ENCODE measurements at places on chromosomes 7 and 10. TPM values are rescaled to one million over a fixed set of nuclear protein-coding genes. Genes with fewer than 3 reads are reported as not detected.

- DNase-seq = no peak
Measured at GRCh38 chr7:144414815-144415214, 11.3 kb upstream of the NOBOX start.

DNA sequence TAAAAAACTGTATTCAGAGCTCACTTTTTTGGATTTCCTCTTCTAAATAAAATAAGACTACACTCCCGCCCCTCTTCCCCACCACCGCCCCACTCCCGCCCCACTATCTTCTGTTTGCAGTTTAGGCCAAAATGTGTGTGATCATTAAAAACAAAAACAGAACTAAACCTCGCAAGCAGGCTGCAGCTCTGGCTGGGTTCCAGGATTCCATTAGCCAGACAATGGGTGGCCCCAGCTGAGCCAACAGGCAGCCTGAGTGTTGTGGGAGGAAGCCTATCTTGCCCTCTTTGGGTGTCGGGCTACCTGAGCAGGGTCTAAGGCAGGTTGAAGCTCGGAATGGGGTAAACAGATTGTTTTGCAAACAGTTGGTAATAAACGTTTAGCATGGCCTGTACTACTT is 41.7 kb downstream of the ARL4A start:
- peak; percentile 31 for DNase-seq

Gene PITRM1
- total RNA-seq = 100.0 TPM

GRCh38 chr10:63866075-63866746 is 345.0 kb downstream of the REEP3 start:
- DNase-seq = peak; percentile 20

GRCh38 chr7:130912862-130913638 is 179.0 kb upstream of the KLF14 start:
- DNase-seq = peak; percentile 67

GRCh38 chr10:31166606-31167005 is 134.9 kb upstream of the ZNF438 start:
- DNase-seq = no peak

Gene UFSP1
- 5.0 TPM for total RNA-seq

Gene CTTNBP2
- total RNA-seq = 44.1 TPM

Gene TUBAL3
- not detected for total RNA-seq

GRCh38 chr10:44326474-44327030 is 58.3 kb downstream of the CXCL12 start:
- DNase-seq = no peak

DNA sequence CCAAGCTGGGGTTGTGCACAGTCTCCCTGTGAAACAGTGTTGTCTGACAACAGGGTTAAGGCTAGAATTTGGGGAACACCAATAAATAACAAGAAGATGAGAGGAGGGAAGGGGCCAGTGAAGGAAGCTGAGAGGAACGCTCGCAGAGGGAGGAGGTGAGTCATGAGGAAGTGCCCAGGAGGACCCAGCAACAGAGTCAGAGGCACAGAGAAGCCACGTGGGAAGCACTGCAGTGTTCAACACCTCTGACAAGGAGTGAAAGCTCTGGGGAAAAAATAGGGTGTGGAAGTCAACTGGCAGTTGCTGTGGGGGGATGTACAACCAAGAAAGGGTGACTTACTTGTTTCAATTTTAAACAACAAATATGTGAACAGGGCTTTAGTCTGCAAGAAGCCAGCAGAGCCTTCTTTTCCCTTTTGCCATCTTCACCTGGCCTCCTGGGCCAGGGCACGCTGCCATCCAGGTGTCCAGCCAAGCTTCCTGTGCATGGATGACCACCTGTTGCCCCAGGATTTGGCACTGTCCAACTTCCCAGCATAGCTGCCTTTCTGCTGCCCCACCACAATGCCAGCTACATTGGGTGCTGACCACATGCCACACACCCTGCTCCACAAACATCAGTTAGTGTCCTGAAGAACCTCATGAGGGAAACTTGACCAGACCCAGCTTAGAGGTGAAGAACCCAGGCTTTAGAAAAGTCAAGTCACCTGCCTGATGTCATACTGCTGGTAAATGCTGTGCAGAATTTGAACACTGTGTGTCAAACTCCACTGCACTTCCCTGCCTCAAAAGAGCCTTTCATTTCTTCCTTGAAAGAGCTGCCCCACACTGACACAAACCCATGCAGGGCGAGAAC is 69.6 kb downstream of the ATXN7L1 start:
- DNase-seq = no peak

- DNase-seq = no peak
Measured at GRCh38 chr7:150969475-150969874, 8.6 kb downstream of the KCNH2 start.

GRCh38 chr10:100847440-100847839 is 65.3 kb upstream of the SLF2 start:
- DNase-seq = no peak

Gene SBDS
- 57.1 TPM for total RNA-seq

DNA sequence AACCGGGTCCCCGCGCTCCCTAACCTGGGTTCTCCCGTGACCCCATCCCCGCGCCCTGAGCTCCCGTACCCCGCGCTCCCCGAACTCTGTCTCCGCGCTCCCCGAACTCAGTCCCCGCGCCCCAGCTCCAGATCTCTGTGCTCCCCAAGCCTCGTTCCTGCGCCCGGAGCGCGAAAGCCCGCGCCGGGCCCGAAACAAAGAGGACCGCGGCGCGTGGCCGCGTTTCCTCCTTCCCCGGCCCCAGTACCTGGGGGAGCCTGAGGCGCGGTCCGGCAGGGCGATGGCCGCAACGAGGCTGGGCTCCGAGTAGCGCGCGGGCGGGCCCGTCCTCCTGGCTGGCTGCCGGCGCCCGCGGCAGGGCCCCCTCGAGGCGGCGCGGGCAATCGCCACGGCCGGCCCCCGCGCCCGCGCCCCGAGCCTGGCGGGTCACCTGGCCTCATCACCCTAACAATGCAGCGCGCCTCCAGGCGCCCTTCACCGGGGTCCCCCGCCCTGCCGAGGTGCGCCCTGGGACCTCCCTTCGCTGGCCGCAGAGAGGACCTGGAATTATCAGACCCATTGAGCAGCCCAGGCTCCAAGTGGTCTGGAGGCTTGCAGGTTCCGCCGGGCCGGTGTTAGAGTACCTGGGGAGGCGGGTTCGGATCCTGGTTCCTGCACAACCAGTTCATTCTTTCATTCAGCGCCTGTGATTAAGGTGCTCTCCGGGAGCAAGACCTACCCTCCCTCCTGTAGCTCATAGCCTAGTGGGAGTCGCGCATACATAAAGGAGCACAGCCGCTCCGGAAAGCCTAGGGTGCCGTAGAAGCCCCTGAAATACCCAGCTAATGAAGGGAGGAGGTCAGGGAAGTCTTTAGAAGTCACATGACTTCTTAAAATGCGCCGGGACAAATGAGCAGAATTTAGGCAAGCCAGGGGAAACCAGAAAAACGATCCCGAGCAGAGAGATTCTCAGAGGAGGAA is at the start of gene TNS3:
Gene TNS3, minus strand, starts transcription at position 308 of the 960 bp plus-strand sequence. CDS start 142,475 bp downstream, outside the sequence.
- peak; percentile 61 for DNase-seq

DNA sequence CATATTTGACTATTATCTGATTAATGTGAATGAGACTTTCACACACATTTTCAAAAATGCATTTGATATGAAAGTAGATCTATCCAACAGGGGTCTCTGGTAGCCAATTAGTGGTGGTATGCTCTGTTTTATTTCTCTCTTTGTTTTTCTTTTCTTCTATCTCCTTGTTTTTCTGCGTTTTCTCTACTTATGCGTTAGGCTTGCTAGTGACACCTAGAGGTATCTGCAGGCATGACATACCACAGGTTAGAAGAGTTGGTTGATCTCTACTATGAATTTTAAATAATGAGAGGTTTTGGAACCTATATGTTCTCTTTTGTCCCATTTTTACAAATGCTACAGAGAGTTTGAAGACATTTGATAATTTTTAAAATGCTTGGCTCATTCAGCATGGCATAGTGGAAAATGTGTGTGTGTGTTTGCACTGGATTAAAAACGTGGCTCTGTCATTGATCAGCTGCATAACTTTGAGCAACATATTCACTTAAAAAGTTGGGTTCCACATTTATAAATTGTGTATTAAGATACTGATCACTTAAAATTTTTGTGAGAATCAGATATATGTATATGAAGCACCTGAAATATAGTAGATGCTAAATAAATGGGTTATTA is 28.1 kb upstream of the PLXDC2 start:
- DNase-seq = no peak

DNA sequence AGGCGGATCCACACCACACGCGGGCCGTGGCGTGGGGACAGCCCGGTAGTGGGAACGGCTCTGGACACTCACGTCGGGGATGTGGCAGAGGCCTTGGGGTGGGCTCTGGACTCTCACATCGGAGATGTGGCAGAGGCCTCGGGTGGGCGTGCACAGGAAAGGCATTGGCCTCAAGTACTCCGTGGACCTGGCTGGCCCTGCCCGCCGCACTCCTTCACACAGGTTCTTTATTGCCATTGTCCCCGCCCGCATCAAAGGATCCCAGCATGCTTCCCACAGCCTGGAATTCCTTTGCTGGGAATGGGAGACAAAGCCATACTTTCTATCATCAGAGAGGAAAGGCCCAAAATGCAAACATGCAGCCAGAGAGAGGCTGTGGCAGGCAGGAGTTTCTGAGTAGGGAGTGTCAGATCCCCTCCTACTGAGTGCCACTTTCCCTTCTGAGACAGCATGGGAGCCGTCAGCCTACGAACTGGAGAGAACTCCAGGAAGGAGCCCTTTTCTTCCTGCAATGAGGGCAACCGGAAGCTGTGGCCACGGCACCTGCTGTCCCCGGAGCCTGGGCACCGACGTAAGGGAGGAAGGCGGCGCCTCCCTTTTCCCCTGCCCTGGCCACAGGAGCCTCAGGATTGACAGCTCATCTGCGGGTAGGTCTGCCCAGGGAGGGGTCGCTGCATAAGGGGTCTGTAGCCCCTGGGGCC is 51.5 kb downstream of the RBM17 start:
- DNase-seq = no peak

GRCh38 chr7:24866004-24866615 is 108.8 kb upstream of the GSDME start:
- DNase-seq = no peak

Gene SDK1
- total RNA-seq = 3.8 TPM

GRCh38 chr7:7569615-7570014 is 2.9 kb downstream of the MIOS start:
- no peak for DNase-seq

DNA sequence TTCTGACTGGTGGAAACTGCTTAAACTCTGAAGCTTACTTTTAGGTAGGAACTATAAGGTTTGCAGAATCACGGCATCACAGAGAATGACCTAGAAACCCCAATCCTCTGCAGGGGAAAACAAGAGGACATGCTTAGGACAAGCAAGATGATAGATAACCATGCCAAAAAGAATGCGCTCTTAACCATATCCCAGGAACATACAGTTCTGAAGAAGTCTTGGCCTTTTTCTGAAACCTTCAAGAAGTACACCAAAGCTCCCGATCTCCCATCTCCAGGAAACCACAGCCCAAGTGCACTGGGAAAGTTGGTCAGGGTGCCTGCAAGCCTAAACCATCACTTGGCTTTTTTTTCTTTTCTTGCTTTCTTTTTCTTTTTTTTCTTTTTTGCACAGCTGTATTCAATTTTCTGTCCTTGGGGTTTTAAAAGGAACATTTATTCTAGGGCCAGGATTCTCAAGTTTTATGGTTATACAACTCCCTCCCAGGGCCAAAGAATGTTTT is 12.2 kb upstream of the SVIL start:
- no peak for DNase-seq

GRCh38 chr10:112793202-112793921 is 156.7 kb upstream of the TCF7L2 start:
- no peak for DNase-seq

Gene RBP4
- total RNA-seq = 3.2 TPM

DNA sequence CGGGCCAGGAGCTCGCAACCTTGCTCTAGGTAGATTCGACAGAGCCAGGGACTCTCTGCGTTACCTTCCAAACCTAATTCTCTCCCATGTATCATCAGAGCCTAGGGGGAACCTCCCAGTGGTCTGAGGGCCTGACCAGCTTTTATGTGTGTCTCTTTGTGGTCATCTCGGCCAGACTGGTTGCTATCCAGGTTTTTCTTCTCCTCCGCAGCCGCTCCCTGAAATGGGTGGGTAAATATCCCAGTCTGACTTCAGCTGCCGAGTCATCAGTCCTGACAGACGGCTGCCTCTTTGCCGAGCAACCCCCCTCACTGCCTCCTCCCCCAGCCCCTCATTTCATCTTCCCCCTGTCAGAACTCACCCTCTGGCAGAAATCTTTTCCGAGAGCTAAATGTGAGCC is 578.1 kb downstream of the LRMDA start:
- DNase-seq = no peak

Gene DUS4L
- total RNA-seq = 16.8 TPM

- no peak for DNase-seq
Measured at GRCh38 chr10:116155191-116155590, 117.8 kb downstream of the GFRA1 start.

- DNase-seq = no peak
Measured at GRCh38 chr7:22867589-22867988, 44.9 kb upstream of the TOMM7 start.

Data from uterus (tissue), 4 donors.